ENCODE measurements at places on chromosomes 6 and 20.

DNA sequence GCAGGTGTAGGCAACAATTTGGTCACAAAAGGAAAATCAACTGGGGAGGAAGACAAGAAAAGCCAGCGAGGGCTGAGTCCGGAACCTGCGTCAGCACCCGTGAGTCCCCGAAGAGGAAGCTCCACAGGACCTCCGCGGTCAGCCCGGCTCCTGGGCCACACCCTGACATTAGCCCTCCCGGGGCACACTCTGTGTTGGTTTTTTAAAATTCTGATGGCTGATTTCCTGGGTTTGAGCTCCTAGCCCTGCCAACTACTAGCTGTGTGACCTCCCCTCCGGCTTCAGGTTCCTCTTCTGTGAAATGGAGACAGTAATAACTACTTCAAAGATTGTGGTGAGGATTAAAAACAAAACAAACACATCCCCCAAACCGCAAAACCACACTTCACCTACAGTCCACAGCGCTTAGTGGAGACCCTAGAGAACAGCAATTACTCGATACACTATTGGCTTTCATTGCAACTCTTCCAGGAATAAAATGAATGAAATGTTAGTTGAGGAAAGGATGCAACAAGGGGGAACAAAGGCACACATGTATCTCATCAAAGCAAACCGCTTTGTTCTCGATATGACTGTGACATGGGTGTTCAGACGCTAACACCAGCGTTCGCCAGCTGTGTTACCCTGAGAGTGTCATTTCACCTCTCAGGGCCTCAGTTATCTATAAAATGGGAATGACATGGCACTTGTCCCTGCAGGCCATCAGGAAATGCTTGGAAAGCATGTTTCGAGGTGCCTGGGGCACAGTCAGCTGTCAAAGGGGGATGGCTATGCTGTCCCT lies 985 bp downstream of the ZBP1 start:
- peak; percentile 70 for DNase-seq

DNA sequence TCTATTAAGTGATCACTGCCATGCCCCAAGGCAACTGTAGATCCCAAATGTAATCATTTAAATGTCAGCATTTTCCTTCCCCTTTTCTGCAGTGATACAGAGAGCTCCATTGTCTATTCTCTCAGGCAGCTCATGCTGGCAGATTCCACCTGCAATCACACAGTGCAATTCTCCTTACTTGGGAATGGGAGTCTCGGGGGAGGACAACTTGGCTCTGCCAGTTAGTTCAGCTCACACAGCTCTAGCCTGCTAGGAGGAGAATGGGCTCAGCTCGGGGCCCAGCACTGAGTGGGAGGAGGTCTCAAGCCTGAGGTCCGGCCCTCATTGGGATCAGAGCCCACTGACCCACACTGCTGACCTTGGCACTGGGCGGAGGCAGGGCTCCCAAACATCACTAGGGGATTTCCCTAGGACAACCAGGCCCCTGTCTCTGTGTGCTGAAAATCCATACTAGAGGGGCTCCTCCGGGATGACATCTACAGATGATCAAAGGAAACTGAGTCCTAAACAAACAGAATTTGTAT lies 109.2 kb upstream of the ASF1A start:
- DNase-seq, result no peak

DNA sequence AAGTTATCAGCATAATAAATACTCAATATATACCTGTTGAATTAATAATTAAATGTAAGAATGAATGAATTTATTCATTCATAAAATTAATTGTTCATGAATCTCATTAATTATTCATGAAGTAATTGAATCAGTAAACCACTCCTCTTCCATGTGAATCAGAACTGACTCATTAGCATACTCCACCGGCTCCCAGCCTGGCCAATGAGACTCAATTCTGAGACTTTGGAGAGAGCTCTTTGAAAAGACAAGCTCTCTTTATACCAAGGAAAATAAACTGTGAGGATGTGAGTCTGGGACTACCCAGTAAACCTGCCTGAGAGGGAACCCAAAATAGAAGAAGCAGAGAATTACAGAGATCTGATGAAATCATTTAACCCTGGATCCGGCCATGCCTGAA lies 8.4 kb upstream of the SLC2A10 start:
- DNase-seq, result no peak

DNA sequence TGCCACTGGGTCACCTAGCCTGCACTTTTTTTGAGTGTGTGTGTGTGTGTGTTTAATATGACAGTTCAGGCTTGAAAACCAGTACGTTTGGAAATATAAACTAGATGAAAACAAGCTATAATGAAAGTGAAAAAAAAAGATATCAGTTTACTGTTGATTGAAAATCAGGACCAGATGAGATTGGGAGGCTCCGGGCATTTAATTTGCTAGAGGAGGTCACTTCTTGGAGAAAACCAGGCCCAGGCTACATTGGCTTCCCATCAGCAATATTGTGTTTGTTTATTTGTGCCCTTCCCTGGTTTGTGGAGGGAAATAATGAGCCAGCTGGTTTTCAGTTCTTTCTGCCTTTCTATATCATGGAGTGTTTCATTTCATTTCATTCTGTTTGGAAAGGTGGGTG lies 246.6 kb upstream of the JAG1 start:
- no peak for DNase-seq

- DNase-seq, result no peak
Observed at GRCh38 chr6:72554761-72555221, 67.1 kb upstream of the KCNQ5 start.

DNA sequence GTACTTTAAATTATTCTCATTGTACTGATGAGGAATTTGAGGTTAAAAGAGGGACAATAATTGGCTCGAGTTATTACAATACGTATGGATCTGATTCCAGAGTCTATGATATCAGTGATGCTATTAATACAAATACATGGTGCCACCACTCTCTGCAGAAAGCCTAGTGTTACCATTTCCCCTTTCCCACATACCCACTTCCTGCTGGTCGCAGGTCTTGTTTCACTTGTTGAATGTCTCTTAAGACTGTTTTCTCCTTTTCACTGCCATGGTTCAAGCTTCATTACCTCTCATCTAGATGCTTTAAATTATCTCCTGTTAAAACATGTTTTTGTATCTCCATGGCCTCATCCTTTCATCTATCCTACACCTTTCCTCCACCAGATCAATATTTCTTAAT lies 62.0 kb downstream of the FHL5 start:
- DNase-seq, result no peak

- no peak for DNase-seq
Observed at GRCh38 chr6:151869345-151869744, 61.9 kb downstream of the ESR1 start.

- no peak for DNase-seq
Observed at GRCh38 chr6:142372348-142372747, 70.5 kb downstream of the ADGRG6 start.

GRCh38 chr20:41003143-41003935 lies 25.3 kb upstream of the TOP1 start:
- peak; percentile 63 for DNase-seq

DNA sequence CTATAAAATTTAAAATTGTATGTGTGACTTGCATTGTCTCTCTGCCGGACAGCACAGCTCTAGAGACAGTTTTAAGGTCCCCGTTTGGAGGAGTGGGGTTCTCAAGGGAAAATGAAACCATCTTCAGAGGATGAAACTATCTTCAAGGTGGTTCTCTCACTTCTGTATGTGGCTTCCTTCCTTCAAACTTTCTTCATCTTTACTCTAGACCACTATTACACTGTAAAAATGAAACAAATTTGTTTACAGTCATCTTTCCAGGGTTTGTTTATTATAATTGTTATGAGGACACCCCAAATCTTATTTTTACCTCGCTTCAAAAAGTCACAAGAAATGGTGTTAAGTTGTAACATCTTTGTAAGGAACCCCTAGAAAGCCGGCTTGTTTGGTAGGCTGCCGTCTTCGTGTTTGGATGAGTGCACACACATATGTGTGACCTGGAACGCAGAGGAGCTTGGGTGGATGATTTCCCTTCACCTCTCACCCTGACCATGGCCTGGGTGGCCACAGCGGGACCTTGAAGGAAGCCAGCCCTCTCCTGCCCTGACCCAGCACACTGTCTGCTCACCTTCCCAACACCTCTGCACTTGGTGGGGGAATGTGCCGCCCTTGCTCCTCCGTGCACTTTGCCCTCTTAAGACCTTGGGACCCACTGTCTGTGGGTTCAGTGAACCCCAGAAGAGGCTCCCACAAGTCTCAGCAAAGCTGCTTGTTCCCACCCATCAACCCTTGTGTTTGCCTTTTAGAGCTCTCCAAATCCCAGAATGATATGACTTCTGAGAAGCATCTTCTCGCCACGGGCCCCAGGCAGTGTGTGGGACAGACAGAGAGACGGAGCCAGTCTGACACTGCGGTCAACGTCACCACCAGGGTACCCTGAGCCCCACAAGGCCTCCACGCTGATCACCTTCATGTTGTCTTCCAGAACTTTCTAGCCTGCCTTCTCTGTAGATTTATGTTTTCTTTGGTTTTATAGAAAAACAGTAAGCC lies 67.8 kb downstream of the SYTL3 start:
- no peak for DNase-seq

DNA sequence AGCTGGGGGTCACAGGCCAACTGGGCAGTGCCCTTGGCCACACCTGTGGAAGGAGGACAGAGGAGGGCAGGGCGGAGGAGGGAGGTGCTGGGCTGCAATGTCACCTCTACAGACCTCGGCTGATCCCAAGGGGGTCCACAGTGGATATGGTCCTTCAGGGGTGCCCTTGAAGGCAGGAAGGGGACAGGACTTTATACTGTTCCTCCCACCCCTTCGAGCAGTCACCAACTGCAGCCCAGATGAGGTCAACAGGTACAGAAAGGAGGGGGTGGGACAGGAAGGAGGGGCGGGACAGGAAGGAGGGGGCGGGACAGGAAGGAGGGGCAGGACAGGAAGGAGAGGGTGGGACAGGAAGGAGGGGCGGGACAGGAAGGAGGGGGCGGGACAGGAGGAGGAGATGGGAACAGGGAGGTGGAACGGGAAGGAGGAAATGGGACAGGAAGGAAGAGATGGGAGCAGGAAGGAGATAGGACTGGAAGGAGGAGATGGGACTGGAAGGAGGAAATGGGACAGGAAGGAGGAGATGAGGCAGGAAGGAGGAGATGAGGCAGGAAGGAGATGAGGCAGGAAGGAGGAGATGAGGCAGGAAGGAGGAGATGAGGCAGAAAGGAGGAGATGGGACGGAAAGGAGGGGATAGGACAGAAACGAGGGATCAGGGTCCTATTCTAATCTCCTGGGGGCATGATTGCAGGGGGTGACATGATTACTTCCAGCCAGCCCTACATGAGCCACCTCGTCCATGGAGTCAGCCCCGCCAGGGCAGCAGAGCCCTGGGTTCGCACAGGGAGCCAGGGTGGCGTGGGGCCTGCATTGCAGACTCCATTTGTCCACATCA lies 19.4 kb upstream of the MRGBP start:
- DNase-seq, result peak; percentile 40

DNA sequence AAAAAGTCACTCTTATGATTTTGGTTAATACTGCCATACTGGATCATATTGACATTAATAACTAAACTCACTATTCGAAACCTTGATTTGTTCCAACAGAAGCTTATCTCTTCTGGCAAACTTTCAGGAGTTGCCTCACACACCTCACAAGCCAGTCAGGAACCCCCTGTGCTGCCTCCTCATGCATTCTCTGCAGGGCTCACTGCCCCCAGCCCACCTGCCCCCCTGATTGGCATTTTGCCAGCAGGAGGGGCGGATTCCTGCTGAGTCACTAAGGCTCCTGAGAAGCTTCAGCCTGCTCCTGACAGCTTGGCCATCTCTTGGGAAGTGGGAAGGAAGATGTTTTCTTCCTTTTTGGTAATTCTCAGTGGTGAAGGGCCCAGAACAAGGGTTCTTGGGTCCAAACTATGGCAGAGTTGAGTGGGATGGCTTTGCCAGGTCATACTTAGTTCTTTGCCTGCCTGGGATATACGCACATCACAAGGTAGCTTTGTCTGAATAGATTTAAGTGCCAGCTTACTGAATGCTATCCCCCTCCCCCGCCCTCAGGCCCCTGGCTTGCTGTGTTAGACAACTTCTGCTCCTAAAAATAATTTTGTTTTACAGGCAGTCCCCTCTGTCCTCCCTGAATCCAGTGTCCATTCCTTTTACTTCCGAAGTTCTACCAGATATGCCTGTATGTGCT lies 31.4 kb downstream of the SLC35F1 start:
- no peak for DNase-seq

GRCh38 chr6:77455271-77455670 lies 8.0 kb downstream of the HTR1B start:
- DNase-seq, result no peak

- no peak for DNase-seq
Observed at GRCh38 chr6:37365791-37366190, 12.0 kb downstream of the RNF8 start.
